Caki2 (cell line): ENCODE measurements at places on chromosomes 6 and 20.

- no peak for DNase-seq
Measured at GRCh38 chr6:130752267-130752666, 74.9 kb upstream of the SMLR1 start.

- peak; percentile 14 for DNase-seq
Measured at GRCh38 chr6:71886184-71887005, at the start of gene RIMS1. Gene RIMS1 (plus strand): TSS chr6:71886550. CDS start chr6:71887024, 474 bp downstream.

DNA sequence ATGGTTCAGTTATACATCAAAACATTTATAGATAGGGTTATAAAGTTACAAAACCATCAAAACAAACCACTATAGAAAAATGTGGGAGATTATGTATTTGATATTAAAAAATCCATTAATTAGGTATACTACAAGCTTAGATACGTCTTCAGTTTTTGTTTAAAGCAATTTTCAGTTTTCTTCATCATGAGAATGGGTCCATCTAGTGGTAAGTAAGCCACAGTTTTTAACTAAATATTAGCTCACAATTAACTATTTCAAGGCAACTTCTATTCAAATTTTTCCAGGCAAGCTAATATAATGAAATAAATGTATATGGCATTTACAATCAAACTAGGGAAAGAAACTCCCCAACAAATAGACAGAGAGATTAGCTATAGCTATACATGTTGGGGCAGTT, 44.4 kb downstream of the RNGTT start:
- DNase-seq, result no peak

DNA sequence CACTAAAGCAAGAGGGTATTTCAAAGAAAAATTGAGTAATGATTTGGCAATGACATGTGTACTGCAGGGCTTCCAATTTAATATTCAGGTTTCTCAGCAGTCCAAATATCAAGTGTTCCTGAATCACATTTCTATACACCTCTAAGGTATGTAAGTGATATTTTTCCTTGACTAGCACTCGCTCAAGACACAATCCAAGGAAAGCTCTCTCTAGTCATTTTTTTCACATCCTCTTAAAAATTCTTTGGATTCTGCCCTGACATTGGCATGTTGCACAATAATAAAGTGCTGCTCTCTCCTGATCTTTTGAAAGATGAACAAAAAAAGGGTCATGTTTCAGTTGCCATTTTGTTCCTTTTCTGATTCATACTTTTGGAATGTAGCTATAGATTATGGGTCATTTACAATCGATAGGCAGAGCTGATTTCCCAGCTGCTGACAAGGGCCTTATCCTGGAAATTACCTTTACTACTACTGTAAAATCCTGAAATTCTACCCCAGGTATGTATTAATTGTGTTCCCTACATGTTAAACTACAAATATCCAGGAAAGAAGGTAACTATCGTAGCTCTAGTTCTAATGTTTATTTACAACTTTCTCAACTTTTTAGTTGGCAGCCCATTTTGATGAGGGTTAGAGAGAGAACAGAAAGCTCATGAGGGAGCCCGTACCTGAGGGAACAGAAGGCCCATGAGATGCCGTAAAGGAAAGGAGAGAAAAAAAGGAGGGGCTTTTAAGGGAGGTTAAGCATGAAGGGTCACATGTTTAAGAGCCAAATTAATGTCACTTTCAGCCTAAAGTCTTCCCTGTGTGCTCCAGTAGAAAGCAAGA, 22.2 kb upstream of the ADGRG6 start:
- no peak for DNase-seq

GRCh38 chr6:131413831-131414191, 159.2 kb upstream of the ARG1 start:
- DNase-seq, result no peak

DNA sequence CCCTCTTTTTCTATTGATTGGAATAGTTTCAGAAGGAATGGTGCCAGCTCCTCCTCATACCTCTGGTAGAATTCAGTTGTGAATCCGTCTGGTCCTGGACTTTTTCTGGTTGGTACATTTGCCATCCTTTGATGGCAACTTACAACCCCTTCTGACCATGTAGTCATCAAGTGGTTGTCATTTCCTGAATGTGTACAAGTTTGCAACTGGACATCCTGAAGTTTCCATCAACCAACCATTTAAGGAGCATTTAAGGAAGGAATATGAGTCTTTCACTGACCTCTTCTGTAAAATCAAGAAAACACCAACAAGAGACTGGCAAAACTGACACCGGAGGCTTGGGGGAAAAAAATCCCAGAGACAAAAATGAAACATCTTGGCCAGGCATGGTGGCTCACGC, 97.4 kb downstream of the RIN2 start:
- no peak for DNase-seq

DNA sequence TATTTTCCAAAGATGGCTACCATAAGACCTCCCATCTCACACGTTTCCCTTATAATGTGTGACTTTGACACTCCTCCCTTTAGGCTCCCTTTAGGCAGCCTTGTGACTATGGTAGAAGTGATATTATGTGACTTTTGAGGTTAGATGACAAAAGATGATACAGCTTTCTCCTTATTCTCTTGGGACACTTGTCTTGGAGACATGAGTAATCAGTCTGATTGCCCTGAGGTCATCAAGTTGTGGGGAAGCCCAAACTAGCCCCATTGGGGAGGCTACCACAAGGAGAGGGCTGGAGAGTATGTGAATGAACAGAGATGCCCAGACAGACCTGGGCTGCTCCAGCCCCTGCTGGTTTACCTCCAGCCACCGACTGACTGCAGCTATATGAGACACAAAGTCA, 10.6 kb upstream of the DLK2 start:
- DNase-seq, result no peak

DNA sequence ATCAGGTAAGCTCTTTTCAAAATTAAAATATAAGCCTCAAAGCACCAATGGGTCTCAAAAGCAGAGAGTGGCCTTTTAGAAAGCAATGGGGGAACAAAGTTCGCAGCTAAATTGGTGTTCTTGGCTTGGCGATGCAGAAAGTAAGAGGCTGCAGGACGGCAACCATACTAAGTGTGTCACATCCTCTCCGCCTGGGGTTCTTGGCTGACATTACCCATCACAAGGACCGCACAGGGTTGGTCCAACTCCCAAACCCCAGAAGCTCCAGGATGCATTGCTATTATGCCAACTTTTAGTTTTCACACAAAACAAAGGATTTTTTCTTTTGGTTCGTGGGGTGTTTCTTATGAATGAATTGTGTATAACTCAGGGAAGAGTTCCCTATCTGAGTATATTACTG, 124.8 kb downstream of the PRKN start:
- no peak for DNase-seq

- peak; percentile 45 for DNase-seq
Measured at GRCh38 chr6:18997375-18997826, 610.3 kb downstream of the RNF144B start.

GRCh38 chr6:155261111-155261900, 2.5 kb upstream of the CLDN20 start:
- no peak for DNase-seq

DNA sequence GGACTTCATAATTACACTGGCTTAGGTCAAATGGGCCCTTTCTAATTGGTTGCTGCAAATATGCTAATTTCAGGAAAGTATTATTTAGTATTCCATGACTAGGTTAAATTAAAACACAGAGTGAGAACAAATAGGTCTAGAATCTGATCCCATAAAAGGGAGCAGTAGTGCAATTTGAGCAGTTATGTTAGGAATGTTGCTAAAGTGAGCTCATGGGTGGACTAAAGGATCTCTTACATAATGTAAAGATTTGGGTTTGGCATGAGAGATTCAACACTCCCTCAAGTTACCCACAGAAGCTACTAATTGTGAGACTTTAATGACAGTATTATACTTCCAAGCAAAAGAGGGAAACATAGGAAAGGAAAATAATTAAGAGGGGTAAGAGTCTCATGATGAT, 109.1 kb downstream of the C6orf58 start:
- no peak for DNase-seq

DNA sequence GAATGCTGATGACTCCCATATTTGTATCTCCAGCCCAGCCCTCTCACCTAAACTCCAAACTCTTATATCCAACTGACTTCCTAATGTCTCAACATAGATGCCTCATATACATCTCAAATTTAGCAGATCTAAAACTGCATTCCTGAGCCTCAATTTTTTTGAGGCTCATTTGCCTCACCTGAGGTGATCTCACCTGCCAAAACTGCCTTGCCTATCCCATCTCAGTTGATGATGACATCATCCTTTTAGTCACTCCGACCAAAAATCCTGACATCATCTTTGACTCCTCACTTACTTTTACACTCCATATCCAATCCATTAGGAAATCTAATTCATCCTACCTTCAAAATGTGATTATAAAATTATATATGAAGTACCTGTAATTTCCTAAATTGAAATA, 25.6 kb upstream of the SLPI start:
- DNase-seq, result no peak
